Activated naive CD8-positive, alpha-beta T cell treated with anti-CD3 and anti-CD28 coated beads, Interleukin-2, amount 50 U/mL, for 24 hours (primary cell): ENCODE measurements at places on chromosomes 13 and 19.

- no peak for DNase-seq
- H3K4me3 ChIP-seq, result no peak overlapping the region
- no peak overlapping the region for H3K27ac ChIP-seq
- no peaks in the 10 kb centered on the region for H3K27me3 ChIP-seq
- peaks cover 92% of the 10 kb centered on the region for H3K36me3 ChIP-seq
These were observed 18.0 kb downstream of the ZNF91 start for GRCh38 chr19:23377276-23377675.

DNA sequence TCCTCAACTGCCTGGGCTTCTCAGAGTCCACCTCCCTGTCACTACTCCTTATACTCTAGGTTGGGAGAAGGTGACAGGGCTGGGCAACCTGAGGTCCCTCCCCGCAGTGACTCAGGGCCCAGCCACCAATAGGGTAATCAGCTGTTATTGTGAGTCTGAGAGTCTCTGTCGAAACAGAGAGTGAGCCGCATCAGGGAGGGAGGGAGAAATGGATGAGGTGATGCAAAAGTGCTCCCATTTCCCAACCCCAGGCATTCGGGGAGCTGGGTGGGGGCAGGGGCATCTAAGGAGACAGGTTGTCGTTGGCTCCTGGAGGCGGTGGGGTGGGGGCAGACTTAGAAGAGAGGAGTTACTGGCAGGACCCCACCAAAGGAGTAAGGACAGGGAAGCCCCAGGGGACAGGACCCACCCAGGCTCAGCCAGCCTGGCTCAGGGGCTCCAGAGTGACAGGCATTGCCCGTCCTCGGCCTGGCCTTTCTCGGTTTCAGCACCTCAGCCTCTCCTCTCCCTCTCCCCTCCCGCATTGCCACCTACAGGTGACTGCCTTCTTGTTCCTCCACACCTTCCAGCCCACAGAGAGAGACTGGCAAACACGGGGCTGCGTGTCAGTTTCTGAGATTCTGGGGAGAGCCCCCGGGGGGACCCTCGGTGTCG is at the start of gene DMKN:
Gene DMKN, minus strand, starts transcription at position 22 of the 654 bp plus-strand sequence. CDS start 174 bp downstream, outside the sequence.
- H3K27me3 ChIP-seq, result peaks cover 44% of the 10 kb centered on the region
- no peak within 1 kb of the TSS for H3K4me3 ChIP-seq
- H3K4me1 ChIP-seq, result peaks cover 13% of the 10 kb centered on the region
- no peaks in the 10 kb centered on the region for H3K36me3 ChIP-seq

GRCh38 chr13:62960723-62961122 is 1545.1 kb upstream of the PCDH20 start:
- H3K27ac ChIP-seq, result no peak overlapping the region
- no peaks in the 10 kb centered on the region for H3K27me3 ChIP-seq
- no peaks in the 10 kb centered on the region for H3K4me1 ChIP-seq
- H3K4me3 ChIP-seq, result no peak overlapping the region
- no peak for DNase-seq

DNA sequence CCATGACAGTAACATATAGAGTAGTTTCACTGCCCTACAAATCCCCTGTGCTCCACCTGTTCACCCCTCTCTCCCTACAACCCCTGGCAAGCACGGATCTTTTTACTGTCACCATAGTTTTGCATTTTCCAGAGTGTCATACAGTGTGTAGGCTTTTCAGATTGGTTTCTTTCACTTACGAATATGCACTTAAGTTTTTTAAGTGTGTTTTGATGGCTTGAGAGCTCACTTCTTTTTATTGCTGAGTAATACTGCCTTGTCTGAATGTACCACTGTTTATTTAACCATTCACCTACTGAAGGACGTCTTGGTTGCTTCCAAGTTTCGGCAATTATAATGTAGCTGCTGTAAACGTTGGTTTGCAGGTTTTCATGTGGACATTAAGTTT is 175.1 kb downstream of the ITGBL1 start:
- peaks cover 2% of the 10 kb centered on the region for H3K36me3 ChIP-seq
- H3K27ac ChIP-seq, result peak overlapping the region; percentile 20

DNA sequence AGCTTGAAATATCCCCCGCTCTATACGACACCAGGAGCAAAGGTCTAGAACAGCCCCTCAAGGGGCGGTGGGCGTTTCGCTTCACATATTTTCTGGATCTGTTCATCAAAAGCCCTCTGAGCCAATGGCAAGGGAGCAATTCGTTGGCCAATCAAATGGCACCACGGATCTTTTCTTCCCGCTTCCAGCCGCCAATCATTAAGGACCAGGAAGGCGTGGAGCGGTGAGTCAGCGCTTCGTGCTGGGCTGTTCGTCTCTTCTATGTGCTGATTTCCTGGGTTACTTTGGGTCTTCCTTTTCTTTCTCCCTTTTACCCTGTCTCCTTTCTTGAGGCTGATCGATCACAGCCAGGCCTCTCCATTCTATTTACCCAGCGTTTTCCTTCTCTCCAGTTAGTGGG is at the start of gene NLRP4:
Gene NLRP4, plus strand, starts transcription at position 201 of the 400 bp plus-strand sequence. CDS start 15,541 bp downstream, outside the sequence.
- no peak within 1 kb of the TSS for H3K27ac ChIP-seq
- peaks cover 3% of the 10 kb centered on the region for H3K27me3 ChIP-seq
- no peak within 1 kb of the TSS for H3K4me3 ChIP-seq
- no peak for DNase-seq
- peaks cover 1% of the 10 kb centered on the region for H3K36me3 ChIP-seq
- H3K4me1 ChIP-seq, result no peaks in the 10 kb centered on the region

DNA sequence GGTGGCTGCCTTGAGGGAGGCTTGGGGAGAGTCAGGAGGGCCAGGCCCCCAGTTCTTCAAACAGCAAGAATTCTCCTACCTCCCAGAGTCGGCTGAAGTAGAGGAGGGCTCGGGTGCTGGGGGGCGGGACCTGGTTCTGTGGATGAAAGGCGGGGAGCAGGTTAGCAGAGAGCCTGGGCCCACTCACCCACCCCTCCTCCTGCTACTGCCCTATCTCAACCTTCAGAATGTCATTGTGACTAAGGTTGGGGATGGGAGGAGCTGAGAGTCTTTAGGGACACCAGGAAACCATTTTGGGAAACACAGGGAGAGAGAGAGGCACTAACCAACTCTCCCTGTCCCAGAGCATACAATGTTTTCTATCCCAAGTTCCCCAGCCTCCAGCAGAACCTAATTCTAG is 10.7 kb downstream of the DMKN start:
- no peaks in the 10 kb centered on the region for H3K4me1 ChIP-seq
- DNase-seq, result no peak
- H3K27ac ChIP-seq, result no peak overlapping the region

- peak overlapping the region; percentile 2 for H3K27ac ChIP-seq
- no peak for DNase-seq
- H3K27me3 ChIP-seq, result no peaks in the 10 kb centered on the region
- peaks cover 58% of the 10 kb centered on the region for H3K4me1 ChIP-seq
These were observed 88.2 kb upstream of the GPR183 start for GRCh38 chr13:99395436-99395835.

- peak overlapping the region; percentile 95 for H3K27ac ChIP-seq
- H3K27me3 ChIP-seq, result no peaks in the 10 kb centered on the region
- peaks cover 53% of the 10 kb centered on the region for H3K4me1 ChIP-seq
- peak; percentile 94 for DNase-seq
- peaks cover 16% of the 10 kb centered on the region for H3K36me3 ChIP-seq
These were observed 2.0 kb downstream of the COQ8B start for GRCh38 chr19:40714441-40715299.

GRCh38 chr19:32652894-32653598 is 21.9 kb downstream of the ANKRD27 start:
- H3K4me1 ChIP-seq, result no peaks in the 10 kb centered on the region
- no peaks in the 10 kb centered on the region for H3K27me3 ChIP-seq
- H3K36me3 ChIP-seq, result peaks cover 10% of the 10 kb centered on the region
- DNase-seq, result no peak
- H3K27ac ChIP-seq, result no peak overlapping the region

DNA sequence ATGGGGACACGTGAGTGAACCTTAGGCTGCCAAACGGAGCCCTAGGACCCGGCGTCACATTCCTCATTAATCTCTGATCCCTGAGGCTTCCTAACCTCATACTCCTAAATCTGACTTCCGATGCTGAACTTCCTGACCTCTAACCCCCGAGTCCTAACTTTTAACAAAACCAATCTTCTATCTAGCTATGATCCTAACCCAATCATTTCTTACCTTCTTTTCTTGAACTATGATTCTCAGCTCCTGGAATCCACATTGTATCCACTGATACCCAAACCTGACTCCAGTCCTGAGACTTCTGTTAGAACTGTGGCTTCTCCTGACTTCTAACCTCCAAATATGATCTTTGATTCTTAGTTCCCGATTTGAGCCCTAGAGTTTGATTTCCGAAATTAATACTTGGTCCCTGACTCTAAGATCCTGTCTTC is 447 bp downstream of the NFKBIB start:
- H3K4me1 ChIP-seq, result peaks cover 49% of the 10 kb centered on the region
- peak overlapping the region; percentile 93 for H3K27ac ChIP-seq
- DNase-seq, result no peak
- no peaks in the 10 kb centered on the region for H3K27me3 ChIP-seq
- H3K36me3 ChIP-seq, result peaks cover 23% of the 10 kb centered on the region

GRCh38 chr13:26254583-26255111 is 718 bp downstream of the CDK8 start:
- peak; percentile 45 for DNase-seq
- H3K27me3 ChIP-seq, result no peaks in the 10 kb centered on the region
- H3K27ac ChIP-seq, result peak overlapping the region; percentile 79
- peak overlapping the region; percentile 93 for H3K4me3 ChIP-seq
- peaks cover 2% of the 10 kb centered on the region for H3K36me3 ChIP-seq
- peaks cover 32% of the 10 kb centered on the region for H3K4me1 ChIP-seq

DNA sequence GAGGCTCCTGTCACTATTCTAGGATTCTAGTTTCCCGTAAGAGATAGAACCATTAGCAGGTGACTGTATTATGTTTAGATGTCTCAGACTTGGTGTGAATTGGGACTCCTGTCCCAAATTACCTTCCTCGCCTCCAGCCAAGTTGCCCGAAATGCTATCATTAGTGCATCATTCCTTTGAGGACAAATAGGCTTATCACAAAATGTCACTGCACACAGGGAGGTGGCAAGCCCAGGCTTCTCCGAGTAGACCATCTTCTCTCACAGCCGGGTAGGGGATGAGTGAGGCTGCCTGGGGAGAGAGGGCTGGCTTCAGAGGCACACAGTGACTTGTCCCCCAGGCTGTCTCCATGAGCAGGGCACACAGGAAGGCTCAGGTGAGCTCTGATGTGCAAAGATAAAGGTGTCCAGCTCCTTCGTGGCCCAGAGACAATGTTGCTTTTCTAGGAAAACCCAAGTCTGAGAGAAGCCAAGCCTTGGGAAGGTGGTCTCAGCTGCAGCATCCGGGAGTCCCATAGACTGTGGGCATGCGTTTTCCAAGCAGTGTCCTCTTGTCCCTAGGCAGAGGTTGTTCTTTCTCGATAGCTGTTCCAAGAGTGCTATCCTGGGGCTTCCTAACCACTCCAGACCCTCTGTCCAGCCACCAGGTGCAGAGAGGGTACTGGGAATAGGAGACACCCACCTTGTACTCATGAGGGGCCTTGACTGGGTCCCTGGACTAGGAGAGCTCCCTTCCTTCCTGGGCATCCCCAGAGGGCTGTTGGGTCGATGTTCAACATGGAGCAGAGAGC is 163.1 kb upstream of the TSHZ3 start:
- no peak for DNase-seq
- peaks cover 2% of the 10 kb centered on the region for H3K27me3 ChIP-seq
- no peak overlapping the region for H3K27ac ChIP-seq
- H3K4me1 ChIP-seq, result no peaks in the 10 kb centered on the region

DNA sequence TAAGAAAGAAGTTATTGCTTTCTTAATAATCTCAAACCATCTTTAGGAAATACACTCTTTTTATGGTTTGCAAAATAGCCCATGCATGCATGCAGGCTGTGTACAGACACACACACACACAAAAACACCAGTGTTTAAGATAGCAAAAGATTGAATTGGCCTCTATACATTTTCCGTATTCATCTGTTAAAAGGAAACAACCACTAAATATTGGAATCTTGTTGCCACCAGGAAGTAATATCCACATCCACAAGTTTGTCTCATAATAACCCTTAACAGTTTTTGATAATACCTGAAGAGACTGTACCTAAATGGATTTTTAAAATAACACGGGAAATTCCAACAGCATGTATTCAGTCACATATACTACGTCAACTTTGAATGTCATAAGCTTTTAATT is 7.3 kb upstream of the MAB21L1 start:
- no peaks in the 10 kb centered on the region for H3K4me1 ChIP-seq
- no peak overlapping the region for H3K4me3 ChIP-seq
- no peak for DNase-seq

- DNase-seq, result peak; percentile 62
- H3K27ac ChIP-seq, result peak overlapping the region; percentile 85
- peaks cover 3% of the 10 kb centered on the region for H3K36me3 ChIP-seq
- peak overlapping the region; percentile 88 for H3K4me3 ChIP-seq
- H3K27me3 ChIP-seq, result no peaks in the 10 kb centered on the region
These were observed 15.0 kb upstream of the SLC35E1 start for GRCh38 chr19:16586991-16587832.

DNA sequence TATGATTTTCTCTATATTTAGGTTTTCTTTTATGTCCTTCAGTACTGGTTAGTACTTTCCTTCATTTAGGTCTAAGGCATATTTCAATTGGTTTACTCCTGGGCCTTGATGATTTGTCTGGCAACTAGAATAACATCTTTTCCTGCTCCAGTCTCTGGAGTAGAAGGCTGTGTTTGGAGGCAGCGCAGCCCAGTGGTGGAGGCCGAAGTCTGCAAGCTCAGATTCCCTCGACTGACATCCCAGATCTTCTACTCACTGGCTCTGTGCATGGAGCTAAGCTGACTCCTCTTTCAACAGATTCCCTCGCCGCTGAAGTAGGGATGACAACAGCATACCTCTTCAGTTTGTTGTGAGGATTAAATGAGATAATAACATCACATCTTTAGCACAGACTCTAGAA is 141.0 kb downstream of the RAP2A start:
- no peak overlapping the region for H3K4me3 ChIP-seq
- peak; percentile 8 for DNase-seq
- H3K27ac ChIP-seq, result no peak overlapping the region
- H3K27me3 ChIP-seq, result peaks cover 3% of the 10 kb centered on the region
- H3K4me1 ChIP-seq, result no peaks in the 10 kb centered on the region

- no peaks in the 10 kb centered on the region for H3K27me3 ChIP-seq
- peaks cover 2% of the 10 kb centered on the region for H3K36me3 ChIP-seq
- no peaks in the 10 kb centered on the region for H3K4me1 ChIP-seq
- H3K4me3 ChIP-seq, result no peak overlapping the region
- no peak overlapping the region for H3K27ac ChIP-seq
These were observed 103.5 kb downstream of the SUCLA2 start for GRCh38 chr13:47897411-47898050.

DNA sequence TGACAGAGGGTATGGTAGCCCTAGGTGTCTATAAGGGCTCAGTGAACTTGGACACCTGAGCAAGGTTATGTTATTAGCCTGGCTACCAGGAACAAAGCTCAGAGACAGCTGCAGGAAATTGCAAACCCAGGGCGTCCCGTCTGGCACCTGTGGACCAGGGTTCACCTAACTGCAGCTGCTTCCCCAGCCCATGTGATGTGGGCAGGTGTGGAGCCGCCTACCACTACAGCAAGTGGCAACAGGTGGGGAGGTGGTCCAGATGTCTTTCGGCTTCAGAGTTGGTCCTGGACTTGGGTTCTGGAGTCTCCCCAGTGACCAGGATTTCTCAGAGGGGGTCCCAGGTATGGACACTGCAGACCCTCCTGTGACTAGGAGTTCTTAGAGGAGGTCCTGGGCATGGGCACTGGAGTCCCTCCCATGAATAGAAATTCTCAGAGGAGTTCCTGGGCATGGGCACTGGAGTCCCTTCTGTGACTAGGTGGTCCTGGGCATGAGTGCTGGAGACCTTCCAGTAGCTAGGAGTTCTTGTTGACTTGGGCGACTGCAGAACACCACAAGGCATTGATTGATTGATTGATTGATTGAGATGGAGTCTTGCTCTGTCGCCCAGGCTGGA is 25.2 kb downstream of the ACTL9 start:
- peaks cover 40% of the 10 kb centered on the region for H3K4me1 ChIP-seq
- no peak overlapping the region for H3K4me3 ChIP-seq
- peaks cover 6% of the 10 kb centered on the region for H3K27me3 ChIP-seq
- no peak for DNase-seq
- no peak overlapping the region for H3K27ac ChIP-seq
- peaks cover 2% of the 10 kb centered on the region for H3K36me3 ChIP-seq
